ENCODE measurements at places on chromosomes 11 and 22. TPM values are rescaled to one million over a fixed set of nuclear protein-coding genes. Genes with fewer than 3 reads are reported as not detected.

Gene ZNF280A
- not detected for total RNA-seq

Gene NCR3LG1
- total RNA-seq, result 4.4 TPM

Gene MOV10L1
- 20.4 TPM for total RNA-seq

Gene BARX2
- not detected for total RNA-seq

Gene TMEM86A
- 1.3 TPM for total RNA-seq

Gene RGL4
- total RNA-seq, result not detected

Gene FOLR2
- total RNA-seq, result not detected

Gene DSCAML1
- not detected for total RNA-seq

Gene NOX4
- total RNA-seq, result 19.8 TPM

Gene VPREB3
- not detected for total RNA-seq

Gene KRTAP5-9
- total RNA-seq, result not detected

Gene UCP3
- total RNA-seq, result 0.18 TPM

Gene C11orf87
- not detected for total RNA-seq

Gene KRTAP5-2
- not detected for total RNA-seq

Gene PRG3
- total RNA-seq, result not detected

Gene CNTN5
- total RNA-seq, result not detected

Gene GPHA2
- total RNA-seq, result not detected

Gene CRYBB2
- 0.18 TPM for total RNA-seq

Gene RTN4R
- 0.54 TPM for total RNA-seq

Gene HORMAD2
- total RNA-seq, result not detected

Gene GAL
- 0.28 TPM for total RNA-seq

Gene GGTLC3
- not detected for total RNA-seq

Gene SCGB1C1
- total RNA-seq, result not detected

Gene CRACR2B
- total RNA-seq, result 4.8 TPM

Gene GRAP2
- total RNA-seq, result under 0.01 TPM

Gene TTC38
- 27.2 TPM for total RNA-seq

Gene OR8G1
- not detected for total RNA-seq

Gene OR52H1
- 0.19 TPM for total RNA-seq

Gene CCDC116
- total RNA-seq, result 0.09 TPM

Gene CDC45
- 12.5 TPM for total RNA-seq

Gene OR52A1
- total RNA-seq, result not detected

Gene P4HA3
- total RNA-seq, result 17.9 TPM

Gene VPREB1
- total RNA-seq, result not detected

Gene OR52E8
- not detected for total RNA-seq

Gene ALDH3B1
- total RNA-seq, result 9.6 TPM

Gene TENM4
- under 0.01 TPM for total RNA-seq

Gene XPNPEP3
- total RNA-seq, result 8.0 TPM

Gene MS4A6A
- 3.8 TPM for total RNA-seq

Gene ATP6V1E1
- total RNA-seq, result 99.1 TPM

Gene SCGB1D2
- total RNA-seq, result not detected

Gene IFITM10
- 0.56 TPM for total RNA-seq

Gene RAB36
- 1.0 TPM for total RNA-seq

Gene NCF4
- not detected for total RNA-seq

Gene PKP3
- total RNA-seq, result 0.09 TPM

Gene LRP4
- total RNA-seq, result 0.66 TPM

Gene YIF1A
- total RNA-seq, result 228 TPM

Gene OR10A2
- total RNA-seq, result not detected

Gene DNAJC4
- 10.6 TPM for total RNA-seq

Gene FHIP1B
- 7.4 TPM for total RNA-seq

Gene DBX1
- not detected for total RNA-seq

Gene GPR83
- 0.09 TPM for total RNA-seq

Gene TUT1
- 9.6 TPM for total RNA-seq

Measured in endothelial cell of coronary artery (primary cell).